ENCODE measurements at places on chromosomes 7 and 10.

- no peak for DNase-seq
These were observed 181.9 kb downstream of the TMEM26 start for GRCh38 chr10:61271127-61271780.

DNA sequence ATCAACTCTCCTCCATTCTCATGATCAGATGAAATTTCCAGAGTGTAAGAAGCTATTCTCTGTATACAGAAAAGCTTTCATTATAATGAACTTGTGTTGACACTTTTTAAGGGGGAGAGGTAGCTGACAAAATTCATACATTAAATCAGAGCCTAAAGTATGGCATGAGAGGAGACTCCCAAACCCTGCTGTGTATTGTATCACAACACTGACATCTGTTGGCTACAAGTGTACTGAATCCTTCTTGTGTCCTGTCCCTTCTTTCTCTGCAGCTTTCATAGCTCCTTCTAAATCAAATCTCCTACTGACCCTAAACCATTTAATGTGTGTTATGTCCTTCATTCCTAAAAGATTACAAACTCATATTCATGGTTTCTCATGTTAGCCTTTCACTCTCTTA, 70.9 kb downstream of the GCC1 start:
- no peak for DNase-seq

GRCh38 chr10:105706281-105707026, 1065.4 kb downstream of the SORCS3 start:
- no peak for DNase-seq

GRCh38 chr7:130207642-130208041, at the start of gene SSMEM1:
Gene SSMEM1 (plus strand): TSS chr7:130207860. CDS start chr7:130207911, 51 bp downstream.
- DNase-seq = no peak

DNA sequence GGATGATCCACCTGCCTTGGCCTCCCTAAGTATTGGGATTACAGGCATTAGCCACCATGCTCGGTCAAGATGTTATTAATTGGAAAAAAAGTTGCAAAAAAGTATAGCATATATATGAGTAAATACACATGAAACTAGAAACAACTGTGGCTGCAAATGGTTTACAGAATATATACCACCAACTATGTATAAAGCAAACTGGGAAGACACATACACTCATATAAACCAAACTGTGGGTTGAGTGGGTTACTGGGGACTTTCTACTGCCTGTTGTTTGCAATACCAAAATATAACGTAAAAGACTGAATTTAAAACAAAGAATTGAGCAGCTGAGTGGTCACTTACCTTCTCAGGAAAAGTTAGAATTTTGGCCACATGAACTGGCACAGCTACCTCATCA, 8.1 kb downstream of the POLR3A start:
- DNase-seq = no peak

- DNase-seq = no peak
These were observed 159.6 kb downstream of the TEX36 start for GRCh38 chr10:125523347-125523746.

- no peak for DNase-seq
These were observed 284.3 kb upstream of the KAT6B start for GRCh38 chr10:74542077-74542476.

- no peak for DNase-seq
These were observed 85.4 kb upstream of the VOPP1 start for GRCh38 chr7:55657654-55658053.

DNA sequence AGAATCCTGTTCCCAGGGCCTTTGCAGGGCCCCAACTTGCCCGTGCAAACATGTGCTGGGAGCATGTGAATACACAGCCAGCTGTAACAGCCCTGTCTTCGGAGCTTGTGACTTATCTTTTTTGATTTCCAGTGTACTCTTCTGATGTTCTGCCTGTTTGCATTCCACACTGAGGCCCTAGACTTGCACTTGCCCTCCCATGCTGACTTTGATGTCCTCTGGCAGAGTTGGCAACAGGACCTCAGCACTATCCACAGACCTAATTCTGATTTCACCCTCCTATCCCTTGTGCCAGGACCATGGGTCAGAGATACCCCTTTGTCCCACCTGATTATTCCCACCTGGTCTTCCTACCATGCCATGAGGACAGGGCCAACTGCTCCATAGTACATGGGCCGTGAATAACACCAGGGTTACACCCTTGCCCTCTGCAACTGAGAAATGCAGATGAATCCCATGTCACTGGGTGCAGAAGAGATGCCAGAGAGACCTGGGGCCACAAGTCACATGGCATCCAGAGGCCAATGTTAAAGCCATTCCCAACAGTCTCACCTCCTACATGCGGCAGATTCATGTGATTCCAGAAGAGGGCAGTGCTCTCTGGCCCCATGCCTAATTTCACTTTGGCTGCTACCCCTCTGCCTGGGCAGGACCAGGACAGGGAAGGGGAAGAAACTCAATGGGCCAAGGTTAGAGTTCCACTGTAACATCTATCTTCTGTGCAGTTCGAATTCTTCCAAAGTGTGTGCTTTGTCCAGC, 43.0 kb downstream of the SCRN1 start:
- DNase-seq = no peak

DNA sequence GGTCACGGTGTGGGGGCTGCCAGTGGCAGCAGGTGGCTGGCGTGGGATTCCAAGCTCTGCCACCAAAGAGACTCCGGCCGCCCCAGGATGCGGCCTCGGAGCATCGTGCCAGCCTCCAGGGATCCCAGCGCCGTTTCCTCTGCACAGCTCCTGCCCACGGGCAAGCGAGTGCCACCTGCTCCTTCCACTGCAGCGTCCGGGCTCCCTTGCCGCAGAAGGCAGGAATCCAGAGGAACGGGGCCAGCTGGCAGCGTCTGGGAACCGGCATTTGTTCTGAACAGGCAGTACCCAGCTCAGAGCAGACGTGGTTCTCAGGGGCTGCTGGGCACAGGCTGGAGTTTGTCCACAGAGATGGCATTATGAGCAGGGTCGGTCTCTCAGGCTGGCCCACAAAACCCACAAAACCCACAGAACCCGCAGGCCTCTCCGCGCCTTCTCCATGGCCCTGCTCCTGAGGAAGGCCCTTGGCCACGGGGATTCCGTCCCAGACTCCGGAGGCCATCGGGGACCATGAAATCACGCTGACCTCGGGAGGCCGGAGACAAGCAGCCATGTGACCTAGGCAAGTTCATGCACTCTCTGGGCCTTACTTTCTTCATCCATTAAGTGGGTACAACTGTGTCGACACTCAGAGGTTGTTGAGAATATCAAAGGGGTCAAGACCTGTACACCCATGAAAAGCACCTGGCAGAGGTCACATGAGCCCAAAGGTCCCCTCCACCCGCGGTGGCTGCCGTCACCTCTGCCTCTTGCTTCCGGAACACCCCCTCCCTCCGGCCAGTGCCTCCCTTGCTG, 72.1 kb upstream of the TNRC18 start:
- DNase-seq = no peak

- DNase-seq = no peak
These were observed 20.4 kb downstream of the HTR7 start for GRCh38 chr10:90837486-90837885.

GRCh38 chr7:49775949-49776443, 2.6 kb downstream of the VWC2 start:
- no peak for DNase-seq
